ENCODE measurements at places on chromosomes 4 and X.

DNA sequence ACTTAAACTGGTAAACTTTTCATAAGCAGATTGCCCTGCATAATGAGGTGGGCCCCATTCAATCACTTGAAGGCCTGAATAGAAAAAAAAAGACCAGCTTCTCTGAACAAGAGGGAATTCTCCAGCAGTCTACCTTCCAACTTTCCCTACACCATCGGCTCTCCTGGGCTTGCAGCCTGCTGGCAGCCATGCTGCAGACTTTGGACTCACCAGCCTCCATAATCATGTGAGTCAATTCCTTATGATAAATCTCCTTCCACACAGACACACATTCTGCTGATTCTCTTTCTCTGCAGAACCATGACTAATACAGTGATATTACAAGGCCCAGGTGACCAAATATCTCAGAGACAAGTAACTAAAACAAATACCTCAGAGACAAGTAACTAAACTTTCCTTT is 113.8 kb upstream of the WDR17 start:
- no peak for DNase-seq

DNA sequence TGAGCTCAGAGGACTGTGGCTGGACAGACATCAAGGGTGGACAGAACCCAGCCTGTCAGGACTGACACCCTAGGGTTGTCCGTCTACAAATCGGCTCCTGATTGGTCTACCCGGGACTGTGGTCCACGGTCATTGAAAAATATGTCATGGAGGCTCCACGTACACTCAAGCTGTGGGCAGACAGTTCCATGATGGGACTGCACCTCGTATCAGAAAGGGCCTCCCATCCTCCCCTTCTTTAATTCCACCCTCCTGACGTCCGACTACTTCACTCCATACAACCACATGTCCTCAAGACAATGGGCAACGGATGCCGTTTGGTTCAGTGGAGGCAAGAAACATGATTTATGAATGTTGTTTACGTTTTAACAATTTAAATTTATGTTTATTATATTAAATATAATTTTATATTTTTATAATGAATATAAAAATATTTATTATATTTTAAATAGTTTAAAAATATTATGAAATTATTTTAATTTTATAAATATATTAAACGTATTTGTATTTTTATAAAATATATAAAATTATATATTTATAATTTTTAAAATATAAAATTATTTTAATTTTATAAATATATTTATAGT is 58.0 kb upstream of the SHOX start:
- DNase-seq = no peak

DNA sequence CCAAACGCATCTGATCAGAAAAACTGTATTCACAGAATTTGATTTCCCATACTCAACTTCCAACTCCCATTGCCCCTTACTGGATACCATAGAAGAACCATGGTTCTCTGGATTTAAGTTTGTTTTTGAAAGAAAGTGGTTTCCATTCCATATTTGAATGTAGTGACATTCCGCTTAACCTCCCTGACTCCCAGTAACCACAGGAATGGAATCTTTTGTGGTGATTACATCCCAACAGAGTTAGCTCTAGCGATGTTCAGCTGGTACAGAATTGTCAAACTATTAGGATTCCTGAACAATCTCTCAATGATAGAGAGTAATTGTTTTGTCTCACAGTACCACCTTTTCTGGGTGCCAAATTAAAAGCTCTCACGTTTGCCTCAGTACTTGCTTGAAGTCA is 1.7 kb downstream of the NUDT10 start:
- DNase-seq = no peak

- DNase-seq = no peak
These were observed 219.9 kb downstream of the EVC2 start for GRCh38 chr4:5488413-5488812.

DNA sequence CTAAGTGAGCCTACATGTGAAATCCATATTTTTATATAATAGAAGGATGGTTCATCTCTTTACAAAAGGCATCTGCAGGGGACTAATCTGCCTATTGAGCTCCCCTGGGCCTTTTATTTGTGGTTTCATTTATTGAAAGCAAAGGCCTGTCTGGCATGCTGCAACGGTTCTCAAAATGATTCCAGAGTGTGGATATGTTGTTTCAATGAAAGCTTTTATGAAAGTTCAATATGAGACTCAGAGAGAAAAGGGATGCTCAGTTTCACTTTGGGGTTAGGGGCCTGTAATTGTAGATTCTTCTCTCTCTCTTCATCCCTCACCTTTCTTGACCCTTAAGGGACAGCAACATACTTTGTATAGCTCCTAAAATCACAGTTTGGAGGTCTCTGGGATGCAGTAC is 204.2 kb upstream of the CASK start:
- DNase-seq = no peak

- DNase-seq = no peak
These were observed 449.5 kb upstream of the HS3ST1 start for GRCh38 chr4:11878241-11878640.

GRCh38 chrX:82589410-82589809 is 918.7 kb upstream of the POU3F4 start:
- DNase-seq = peak; percentile 3

- DNase-seq = peak; percentile 71
These were observed 65.9 kb downstream of the ANTXR2 start for GRCh38 chr4:80006935-80007744.

DNA sequence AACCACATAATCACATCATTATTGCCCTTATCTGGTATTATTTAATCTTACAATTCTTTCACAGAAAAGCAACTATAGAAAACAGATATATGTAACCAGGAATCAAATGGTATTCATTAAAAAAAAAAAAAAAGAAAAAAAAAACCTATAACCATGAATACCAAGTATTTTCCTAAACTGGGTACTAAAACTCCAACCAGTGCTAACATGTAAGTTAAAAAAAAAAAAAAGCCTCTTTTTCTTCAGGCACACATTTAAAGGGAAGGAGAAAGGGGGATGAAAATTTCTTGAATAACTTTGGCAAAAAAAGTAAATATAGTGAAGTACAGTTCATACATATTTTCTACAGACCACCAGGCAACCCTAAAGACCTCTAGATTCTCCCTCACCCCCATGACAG is 2.1 kb downstream of the PPAT start:
- DNase-seq = no peak

DNA sequence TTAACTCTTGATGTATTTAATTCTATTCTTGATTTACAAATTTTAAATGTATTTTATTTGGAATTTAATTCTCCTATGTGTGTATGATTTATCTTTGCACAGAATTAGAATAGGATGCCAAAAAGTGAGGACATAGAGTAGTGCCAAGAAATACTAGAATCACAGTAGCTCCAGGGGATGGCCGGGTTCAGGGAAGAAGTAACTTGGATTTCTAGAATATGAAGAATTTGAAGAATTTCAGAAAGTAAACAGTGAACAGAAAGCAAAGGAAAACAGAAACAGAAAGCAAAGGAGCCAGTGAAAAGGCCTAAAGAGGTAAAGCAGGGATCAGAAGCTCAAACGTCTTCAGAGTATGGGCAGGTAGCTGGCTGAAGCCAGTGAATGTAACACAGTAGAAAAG is 1187.6 kb downstream of the RPA4 start:
- no peak for DNase-seq

DNA sequence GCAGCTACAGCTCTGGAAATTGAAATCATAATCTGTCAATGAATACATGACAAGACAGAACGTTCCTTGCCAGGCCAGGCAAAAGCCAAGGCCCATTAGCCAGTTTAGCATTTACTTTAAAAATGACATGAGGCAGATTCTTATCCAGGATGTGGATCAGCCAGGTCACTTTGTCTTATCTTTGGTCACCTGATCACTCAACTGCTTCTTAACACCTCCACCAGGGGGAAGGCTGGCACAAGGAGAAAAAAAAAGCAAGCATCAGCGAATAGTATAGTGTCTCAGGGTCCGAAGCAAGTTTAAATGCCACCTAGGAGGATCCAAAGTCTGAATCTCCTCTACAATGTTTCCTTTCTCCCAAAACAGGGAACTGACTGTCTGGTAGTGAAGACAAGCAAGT is 18.8 kb downstream of the ATP1B4 start:
- no peak for DNase-seq

- DNase-seq = no peak
These were observed 2.8 kb downstream of the AWAT2 start for GRCh38 chrX:70046978-70047377.

- no peak for DNase-seq
These were observed 103.2 kb upstream of the CITED1 start for GRCh38 chrX:72408885-72409284.

GRCh38 chr4:108213308-108213707 is 44.6 kb upstream of the LEF1 start:
- no peak for DNase-seq

DNA sequence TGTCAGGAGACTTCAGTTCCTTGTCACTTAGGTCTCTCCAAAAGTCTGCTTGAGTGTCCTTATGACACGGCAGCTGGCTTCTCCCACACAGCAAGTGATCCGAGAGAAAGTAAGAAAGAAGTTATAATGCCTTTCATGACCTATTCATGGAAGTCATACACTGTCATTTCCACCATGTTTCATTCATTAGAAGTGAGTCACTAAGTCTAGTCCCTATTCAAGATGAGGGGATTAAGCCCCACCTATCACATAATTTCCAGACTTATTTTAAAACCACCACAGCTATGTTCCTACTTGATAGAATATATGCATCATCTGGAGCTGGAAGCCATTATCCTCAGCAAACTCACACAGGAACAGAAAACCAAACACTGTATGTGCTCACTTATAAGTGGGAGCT is 25.2 kb upstream of the COL25A1 start:
- no peak for DNase-seq

DNA sequence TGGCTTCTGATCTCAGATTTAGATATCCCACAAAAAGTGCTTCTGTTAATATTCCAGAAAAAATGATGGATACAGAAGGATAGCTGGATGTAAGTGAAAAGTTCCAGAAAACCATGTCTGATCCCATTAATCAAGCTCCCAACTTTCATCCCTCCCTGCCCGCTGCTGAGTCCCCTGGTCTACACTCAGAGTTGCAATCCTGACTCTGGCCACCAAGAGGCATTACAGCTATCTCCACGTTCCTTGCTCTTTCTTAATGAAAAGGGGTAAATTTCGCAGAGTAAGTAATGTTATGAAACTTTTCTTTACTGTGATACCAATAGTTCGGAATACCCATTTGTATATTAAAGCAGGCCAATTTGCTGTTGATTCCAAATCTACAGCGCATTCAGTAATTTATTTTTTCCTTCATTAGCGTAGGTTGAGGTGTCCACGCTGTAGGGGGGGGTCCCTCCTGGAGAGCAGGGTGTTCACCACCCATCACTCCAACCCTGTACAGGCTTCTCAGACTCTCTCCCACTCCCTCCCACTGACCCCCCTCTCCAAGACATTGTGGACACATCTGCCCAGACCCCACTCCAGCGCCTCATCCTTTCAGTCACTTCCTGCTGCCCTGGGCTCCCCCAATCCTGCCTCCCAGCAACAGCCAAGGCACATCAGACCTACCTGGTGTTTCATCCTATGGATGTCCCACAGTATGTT is 55.1 kb downstream of the RAB40A start:
- DNase-seq = peak; percentile 46

- no peak for DNase-seq
These were observed 112.7 kb downstream of the CLCN5 start for GRCh38 chrX:50035126-50035525.

GRCh38 chrX:102975016-102975415 is 37.9 kb downstream of the RAB40AL start:
- DNase-seq = no peak

DNA sequence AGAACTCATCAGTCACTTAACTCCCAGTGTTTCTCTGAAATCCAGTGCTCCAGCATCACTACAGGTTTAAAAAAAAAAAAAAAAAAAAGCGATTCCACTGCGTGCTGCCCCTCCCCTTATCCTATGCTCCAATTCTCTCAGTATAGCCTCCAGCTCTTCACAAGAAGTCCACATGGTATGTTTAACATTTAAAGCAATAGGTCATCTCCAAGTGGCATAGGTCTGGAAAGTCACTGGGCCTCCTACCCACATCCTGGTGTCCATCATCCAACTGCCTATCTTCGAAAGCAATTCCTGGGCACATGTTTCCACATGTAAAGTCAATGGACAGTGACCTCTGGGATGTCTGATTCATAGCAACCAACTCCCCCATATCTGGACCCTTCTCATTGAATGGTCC is 66.5 kb upstream of the MAP3K15 start:
- no peak for DNase-seq

- DNase-seq = no peak
These were observed 428.4 kb downstream of the AFF2 start for GRCh38 chrX:148928811-148929210.

- no peak for DNase-seq
These were observed 66.8 kb downstream of the HHIP start for GRCh38 chr4:144712775-144713174.

DNA sequence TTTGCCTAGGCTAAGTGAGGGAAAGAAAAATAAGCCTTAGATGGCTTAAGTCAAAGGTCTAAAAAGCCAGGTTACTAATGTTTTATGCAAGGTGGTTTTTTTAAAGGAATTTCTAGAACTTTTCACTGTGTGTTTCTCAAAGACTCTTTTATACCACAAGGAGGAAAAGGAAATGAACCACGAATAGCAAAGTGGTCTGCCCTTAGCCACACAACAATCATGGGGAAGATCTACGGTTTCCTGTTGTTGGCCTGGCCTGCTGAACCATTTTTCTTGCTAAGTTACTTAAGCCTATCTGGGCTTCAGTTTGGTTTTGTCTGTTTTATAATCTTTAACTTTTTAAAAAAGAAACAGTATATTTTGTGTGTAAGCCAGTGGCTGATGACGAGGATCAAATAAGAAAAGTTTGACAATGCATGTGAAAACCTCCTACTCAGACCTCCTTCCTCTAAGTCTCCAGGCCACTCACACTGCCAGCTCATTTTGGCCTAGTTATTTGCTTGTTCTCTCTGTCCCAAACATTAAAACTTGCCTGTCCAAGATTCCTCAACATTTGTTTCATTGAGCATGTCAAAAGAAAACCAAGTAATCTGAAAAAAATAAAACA is 56.7 kb upstream of the COL25A1 start:
- no peak for DNase-seq

DNA sequence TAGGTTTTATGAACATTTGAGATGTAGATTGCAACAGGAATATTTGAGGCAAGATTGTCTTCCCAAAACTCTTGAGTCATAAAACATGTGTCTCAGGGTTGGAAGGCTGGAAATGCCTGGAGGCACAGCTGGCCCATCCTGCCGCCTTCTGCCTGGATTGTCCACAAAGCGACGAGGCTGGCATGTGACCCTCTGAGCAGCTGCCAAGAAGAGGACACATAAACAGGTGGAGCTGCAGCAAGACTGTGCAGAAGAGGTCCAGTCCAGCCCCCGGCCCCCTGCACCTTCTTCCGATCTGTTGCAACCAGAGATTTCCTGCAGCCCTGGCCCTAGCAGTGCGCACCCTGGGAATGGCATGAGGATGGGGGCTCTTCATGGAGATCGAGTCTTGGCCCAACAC is 101.9 kb upstream of the BCOR start:
- no peak for DNase-seq

GRCh38 chr4:100872811-100873210 is 355.0 kb upstream of the EMCN start:
- no peak for DNase-seq

DNA sequence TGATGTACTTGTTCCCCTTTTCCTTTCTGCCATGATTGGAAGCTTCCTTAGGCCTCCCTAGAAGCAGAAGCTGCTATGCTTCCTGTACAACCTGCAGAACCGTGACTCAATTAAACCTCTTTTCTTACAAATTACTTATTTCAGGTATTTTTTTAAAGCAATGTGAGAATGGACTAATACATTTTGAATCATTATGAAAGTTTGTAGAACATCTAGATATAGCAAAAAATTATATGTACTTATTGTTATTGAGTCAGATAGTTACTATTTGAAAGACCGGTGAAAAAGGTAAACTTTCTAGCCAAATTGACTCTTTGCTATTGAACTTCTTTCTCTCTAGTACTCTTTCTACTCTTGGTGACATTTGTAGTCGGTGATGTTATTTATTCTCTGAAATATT is 777.3 kb upstream of the GALNTL6 start:
- DNase-seq = no peak

Data from fibroblast of the conjunctiva (primary cell).